Sigmoid colon (tissue), 7 donors: ENCODE measurements at places on chromosomes 3 and 15. TPM values are rescaled to one million over a fixed set of nuclear protein-coding genes. Genes with fewer than 3 reads are reported as not detected.
A peak's percentile ranks its signal among the peaks of the same experiment; 100 is the strongest.

DNA sequence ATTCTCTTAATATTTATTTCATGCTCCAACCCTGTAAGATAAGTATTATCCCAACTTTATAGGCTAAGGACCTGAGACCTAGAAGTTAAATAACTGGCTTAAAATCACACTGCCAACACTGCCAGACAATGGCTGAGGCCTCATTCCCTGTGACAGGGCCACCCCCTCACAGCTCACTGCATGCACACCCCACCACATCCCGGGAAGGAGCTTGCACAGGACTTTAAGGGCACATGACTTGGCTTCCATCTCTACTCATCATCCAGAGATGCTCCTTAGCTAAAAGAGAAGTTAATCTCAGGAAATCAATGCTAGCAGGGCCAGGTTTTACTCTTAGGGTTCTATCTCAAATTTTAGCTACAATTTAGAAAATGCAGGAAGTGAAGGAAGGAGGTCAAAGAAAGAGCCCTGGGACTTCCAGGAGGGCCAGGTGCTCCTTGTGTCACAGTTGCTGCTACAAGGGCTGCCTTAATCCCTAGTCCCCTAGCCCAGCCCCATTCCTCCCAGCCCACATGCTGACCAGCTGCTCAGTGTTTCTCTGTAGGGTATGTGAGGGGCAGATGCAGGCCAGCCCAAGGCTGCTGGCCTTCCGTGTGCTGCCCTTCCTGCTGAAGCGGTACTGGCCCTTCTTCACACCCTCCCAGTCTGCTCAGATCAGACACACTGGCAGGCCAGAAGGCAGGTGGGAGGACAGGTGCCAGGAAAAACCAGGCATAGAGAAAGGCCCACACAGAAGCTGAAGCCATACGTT lies 53.5 kb downstream of the WWTR1 start:
- DNase-seq = no peak

DNA sequence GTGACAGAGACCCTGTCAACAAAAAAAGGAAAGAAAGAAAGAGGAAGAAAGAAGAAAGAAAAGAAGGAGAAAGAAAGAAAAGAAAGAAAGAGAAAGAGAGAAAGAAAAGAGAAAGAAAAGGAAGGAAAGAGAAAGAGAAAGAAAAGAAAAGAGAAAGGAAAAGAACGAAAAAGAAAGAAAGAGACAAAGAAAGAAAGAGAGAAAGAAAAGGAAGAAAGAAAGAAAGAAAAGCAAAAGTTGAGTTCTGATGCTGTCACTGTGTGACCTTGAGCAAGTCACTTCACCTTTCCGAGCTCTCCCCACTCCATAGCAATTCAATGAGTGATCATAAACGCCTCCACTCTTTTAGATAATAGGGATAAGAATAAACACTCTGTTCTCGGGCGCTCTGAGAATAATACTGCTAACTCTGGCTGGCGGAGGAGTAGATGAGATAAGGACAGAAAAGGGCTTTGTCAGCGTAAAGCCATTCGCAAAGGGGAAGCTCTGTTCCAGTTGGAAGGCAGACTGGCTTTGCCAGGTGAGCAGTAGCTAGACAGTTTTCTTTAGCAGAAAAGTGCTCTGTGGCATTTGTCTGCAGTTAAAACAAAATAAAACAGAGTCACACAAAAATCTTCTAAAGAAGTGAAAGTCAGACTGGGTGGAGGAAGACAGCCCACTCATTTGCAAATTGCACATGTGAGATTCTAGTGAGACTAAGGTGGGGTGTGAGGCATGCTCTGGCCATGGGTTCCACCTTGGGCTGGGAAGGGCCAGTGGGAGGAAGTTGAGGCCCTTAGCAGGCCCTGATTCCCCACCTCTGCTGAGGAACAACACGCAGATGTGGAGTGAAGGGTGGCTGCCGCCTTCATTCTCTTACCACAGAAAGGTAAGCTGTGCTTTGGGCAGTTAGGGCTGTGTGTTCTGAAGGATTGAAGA lies 9.6 kb upstream of the FLNB start:
- DNase-seq = no peak

GRCh38 chr15:80885016-80885579 lies 104.5 kb downstream of the MESD start:
- no peak for DNase-seq

GRCh38 chr3:58215317-58216025 lies 4.7 kb upstream of the DNASE1L3 start:
- no peak for DNase-seq

- DNase-seq = no peak
Measured at GRCh38 chr3:105661461-105661860, 207.4 kb downstream of the CBLB start.

- no peak for DNase-seq
Measured at GRCh38 chr3:12190832-12191231, 32.1 kb upstream of the TIMP4 start.

DNA sequence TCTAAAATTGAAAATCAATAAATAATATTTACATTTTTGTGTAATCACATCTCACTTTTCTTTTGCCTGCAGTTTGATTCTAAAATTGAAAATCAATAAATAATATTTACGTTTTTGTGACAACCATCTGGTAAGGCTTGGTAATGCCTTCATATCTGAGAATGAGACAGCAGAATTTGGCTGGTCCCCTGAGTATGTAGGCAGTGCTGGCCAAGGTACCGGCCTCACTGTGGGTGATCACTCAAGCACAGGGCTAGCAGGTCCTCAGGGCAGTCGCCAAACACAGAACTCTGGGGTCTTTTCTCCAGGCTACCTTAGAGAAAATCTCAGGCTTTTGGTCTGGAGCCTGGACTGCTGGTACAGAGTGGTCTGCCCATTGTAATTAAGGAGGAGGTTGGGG lies 26.2 kb downstream of the RTP3 start:
- DNase-seq = no peak

GRCh38 chr3:9396301-9396631 lies 1.1 kb upstream of the SETD5 start:
- peak; percentile 97 for DNase-seq

- DNase-seq = peak; percentile 55
Measured at GRCh38 chr3:72102112-72102616, 317.2 kb upstream of the PROK2 start.

DNA sequence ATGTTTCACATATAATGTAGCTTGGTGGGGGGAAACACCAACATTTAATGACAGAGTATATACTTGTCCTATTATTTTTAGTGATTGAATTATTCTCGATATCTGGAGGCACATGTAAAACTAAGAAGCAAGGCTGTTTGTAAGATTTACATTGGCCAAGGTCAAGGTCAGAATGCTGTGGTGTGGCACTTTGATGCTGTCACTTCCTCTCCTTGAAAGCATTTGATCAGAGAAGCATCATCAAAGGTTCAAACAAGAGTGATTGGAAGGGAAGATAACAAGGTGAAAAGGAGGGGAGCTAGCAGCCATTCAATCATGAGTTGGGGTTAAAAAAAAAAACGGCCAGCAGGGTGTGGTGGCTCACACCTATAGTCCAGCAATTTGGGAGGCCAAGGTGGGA lies 26.4 kb downstream of the RTF1 start:
- no peak for DNase-seq

DNA sequence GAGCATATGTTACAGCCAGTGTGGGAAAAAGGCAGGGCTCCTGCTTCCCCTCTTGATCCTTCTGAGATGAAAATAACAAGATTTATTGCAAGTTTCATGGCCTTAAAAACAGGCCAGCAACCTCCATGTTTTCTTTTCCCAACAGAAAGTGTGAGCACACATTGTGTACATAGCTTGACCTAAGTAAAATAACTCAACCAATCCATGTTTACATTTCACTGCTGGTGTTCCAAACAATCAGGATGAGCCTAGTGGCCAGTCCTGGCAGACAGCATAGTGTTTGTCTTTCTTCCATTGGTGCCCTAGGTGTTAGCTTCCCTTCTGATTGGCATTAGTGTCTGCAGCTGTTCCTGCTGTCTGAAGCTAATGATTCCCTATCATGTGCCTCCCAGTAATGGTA lies 847.7 kb downstream of the EPHA3 start:
- DNase-seq = no peak

The TUSC2 gene
- total RNA-seq = 35.5 TPM

The CCR1 gene
- 8.2 TPM for total RNA-seq

The PAQR9 gene
- total RNA-seq = not detected

The SGO1 gene
- total RNA-seq = not detected
